H7 (cell line): ENCODE measurements at places on chromosomes 16 and 17. TPM values are rescaled to one million over a fixed set of nuclear protein-coding genes. Genes with fewer than 3 reads are reported as not detected.

The OR4D1 gene
- total RNA-seq: 0.03 and 0.22 TPM in 2 replicates

The CPD gene
- total RNA-seq: 25.9 and 49.0 TPM in 2 replicates

DNA sequence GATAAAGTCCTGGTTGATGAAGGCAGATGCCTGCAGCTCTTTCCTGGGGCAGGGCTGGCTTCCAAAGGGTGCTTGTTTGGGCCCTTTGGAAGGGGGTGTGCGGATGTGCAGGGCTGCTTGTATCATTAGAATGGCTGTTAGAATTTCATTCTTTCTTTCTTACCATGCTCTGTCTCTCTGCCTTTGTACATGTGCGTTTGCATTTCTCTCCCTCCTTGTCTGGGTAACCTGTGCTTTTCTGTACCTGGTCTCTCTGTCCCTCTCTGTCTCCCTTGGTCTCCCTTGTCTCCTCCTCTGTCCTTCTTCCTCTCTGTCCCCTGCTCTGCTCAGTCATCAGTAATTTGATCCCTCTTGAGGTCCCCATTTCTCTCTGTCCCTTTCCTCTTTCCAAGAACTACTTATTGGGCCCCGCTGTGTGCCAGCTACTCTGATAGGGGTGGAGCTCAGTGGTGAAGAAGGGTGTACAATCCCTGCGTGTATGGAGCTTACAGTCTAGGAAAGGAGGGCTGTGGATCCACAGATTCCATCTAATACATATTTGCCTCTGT, 69.3 kb downstream of the PLCG2 start:
- DNase-seq: no peak

The C16orf96 gene
- total RNA-seq: 0.38 and 0.41 TPM in 2 replicates

DNA sequence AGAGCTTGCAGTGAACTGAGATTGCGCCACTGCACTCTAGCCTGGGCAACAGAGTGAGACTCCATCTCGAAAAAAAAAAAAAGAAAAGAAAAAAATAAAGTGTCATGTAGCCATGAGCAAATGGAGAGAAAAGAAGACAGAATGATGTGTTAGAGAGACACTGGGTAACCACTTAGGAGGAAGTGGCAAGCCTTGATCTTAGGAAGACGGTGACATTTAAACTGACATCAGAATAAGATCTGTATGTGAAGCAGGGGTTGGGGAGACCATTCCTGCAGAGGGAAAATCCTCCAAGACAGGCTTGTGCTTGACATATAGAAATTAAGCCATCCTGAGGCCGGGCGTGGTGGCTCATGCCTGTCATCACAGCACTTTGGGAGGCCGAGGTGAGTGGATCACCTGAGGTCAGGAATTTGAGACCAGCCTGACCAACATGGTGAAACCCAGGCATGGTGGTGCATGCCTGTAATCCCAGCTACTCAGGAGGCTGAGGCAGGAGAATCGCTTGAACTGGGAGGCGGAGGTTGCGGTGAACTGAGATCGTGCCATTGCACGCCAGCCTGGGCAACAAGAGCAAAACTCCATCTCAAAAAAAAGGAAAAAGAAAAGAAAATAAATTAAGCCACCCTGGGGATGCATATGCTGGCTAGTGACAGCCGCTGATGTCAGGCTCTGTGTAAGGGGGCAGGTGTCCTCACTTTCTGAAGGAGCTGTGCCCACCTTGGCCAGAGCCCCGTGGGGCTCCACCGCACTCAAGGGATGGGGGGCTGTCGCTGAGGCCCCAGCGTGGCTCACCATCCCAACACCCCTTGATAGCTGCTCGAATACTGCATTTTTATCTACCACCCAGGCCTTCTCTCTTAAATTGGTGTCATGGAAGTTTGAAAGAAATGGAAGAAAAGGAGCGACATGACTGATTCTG, 13.1 kb upstream of the CYB5B start:
- DNase-seq: no peak

DNA sequence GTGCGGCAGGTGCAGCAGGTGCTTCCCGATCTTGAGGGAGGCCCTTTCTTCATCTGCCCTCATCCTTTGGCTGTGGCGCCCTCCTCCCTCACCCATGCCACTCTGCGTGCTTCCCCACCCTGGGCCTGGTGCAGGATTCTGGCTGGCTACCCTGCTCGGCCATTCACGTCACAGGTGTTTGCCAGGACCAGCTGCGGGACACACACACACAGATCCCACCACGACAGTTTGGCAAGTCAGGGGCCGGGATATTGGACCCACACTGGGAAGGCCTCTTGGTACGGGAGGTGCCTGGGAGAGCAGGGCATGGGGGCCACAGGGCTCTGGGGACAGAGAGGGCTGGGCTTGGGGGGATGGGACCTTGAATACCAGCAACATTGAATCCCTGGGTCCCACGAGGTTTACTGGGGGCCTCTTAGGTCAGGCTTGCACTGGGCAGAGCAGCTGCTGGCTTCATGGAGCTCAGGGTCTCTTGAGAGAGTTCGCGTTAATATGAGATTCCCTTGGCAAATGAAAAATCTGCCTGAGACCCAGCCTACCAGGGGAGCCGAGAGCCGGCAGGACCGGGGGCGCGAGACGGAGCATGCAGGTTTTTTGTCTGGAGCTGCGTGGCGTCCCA, 15.1 kb downstream of the ADCY7 start:
- no peak for DNase-seq

- no peak for DNase-seq
Observed at GRCh38 chr17:45739786-45740185, 44.3 kb upstream of the CRHR1 start.

The AATK gene
- 1.5 and 2.0 TPM in 2 replicates for total RNA-seq

DNA sequence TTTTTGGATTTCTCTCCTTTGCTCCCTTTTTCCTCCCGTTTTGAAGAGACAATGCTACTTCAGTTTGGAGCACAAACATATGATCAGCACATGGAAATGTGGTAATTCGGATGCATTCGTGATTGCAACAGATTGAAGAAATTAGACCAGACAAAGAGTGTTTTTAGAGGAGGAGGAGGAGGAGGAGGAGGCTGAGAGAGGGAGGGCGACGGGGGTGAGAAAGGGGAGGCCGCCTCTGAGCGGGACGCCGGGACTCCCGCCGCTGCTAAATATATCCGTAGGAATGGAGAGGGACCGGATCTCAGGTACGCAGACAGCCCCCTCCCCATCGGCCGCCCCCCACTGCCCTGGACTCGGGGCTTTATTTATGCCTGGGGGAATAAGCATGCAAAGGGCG, 179.3 kb downstream of the SEC14L1 start:
- DNase-seq: peak; percentile 63

The NOL11 gene
- total RNA-seq: 90.1 and 94.9 TPM in 2 replicates

The TBX2 gene
- total RNA-seq: not detected in 2 replicates

The ORC6 gene
- total RNA-seq: 68.6 and 90.2 TPM in 2 replicates

DNA sequence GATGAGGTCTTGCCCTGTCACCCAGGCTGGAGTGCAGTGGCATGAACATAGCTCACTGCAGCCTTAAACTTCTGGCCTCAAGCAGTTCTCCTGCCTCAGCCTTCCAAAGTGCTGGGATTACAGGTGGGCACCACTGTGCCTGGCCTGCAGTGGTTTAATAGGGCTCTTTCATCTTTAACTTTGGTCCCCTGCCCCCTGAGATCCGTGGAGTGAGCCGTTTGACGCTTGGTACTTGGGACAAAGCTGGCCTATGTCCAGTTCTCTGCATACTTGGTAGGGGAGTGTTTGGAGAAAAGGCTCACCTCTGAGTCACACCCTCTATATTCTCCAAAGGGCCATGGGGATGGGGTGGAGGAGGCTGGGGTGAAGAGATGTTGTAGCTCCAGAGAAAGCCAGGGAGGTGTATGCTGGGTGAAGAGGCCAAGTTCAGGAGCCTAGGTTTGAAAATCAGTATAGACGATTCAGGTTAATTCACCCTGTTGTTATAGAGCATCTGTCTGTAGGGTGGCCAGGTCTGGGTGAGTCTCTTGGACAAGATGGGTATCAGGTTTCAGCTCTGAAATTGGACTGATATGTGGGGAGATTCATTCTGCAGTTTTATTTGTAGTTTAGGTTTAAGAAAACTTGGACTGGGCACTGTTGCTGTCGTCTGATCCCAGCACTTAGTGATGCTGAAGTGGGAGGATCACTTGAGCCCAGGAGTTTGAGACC, 17.6 kb downstream of the ABCC1 start:
- DNase-seq: no peak

- peak; percentile 94 for DNase-seq
Observed at GRCh38 chr17:39239640-39240314, 14.0 kb upstream of the STAC2 start.

The CRISPLD2 gene
- total RNA-seq: 2.0 and 4.2 TPM in 2 replicates

DNA sequence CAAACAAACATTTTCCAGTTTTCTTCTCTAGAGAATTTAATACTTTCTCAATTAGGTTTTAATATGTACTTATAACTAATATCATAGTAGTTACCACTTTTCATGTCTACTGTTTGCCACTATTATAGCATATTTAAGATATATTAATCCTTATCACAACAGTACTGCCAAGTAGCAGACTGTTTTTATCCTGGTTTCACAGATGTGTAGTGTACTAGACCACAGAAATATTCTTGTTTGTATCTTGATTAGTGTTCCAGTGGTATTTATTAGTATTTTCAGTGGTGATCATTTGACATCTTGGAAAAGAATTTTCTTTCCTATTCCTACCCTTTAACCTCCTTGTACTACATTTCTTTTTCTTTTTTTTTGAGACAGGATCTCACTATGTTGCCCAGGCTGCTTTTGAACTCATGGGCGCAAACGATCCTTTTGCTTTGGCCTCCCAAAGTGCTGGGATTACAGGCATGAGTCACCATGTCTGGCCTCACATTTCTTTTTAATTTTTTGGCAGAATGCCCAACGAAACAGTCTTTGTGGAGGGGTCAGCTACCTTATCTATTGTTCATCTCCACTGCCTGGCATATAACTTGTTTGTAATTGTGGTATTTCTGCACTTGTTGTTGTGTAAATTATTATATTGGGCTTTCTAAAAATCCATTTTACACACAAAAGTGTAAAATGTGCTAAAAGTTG, 27.2 kb downstream of the MAP2K4 start:
- no peak for DNase-seq

- DNase-seq: peak; percentile 80
Observed at GRCh38 chr17:38628441-38628840, 22.7 kb upstream of the SRCIN1 start.
